ENCODE measurements at places on chromosomes 5 and 9. TPM values are rescaled to one million over a fixed set of nuclear protein-coding genes. Genes with fewer than 3 reads are reported as not detected.

Gene ANKDD1B
- total RNA-seq, result 0.51 TPM

Gene C9orf43
- 0.39 TPM for total RNA-seq

Gene GZMA
- 0.13 TPM for total RNA-seq

Gene IL31RA
- total RNA-seq, result 0.38 TPM

Gene SLC25A2
- total RNA-seq, result under 0.01 TPM

Gene FOXD4L5
- total RNA-seq, result under 0.01 TPM

Gene EMB
- total RNA-seq, result under 0.01 TPM
